SK-N-MC (cell line): ENCODE measurements at places on chromosomes 3 and 15.

GRCh38 chr3:55484191-55484689 lies 2.9 kb downstream of the WNT5A start:
- no peak for DNase-seq

GRCh38 chr3:129001101-129001805 lies at the start of gene EFCC1:
Gene EFCC1 (plus strand): TSS chr3:129001304. CDS start chr3:129001629, 325 bp downstream.
- DNase-seq = no peak

- DNase-seq = no peak
Observed at GRCh38 chr3:42110631-42111030, 19.5 kb downstream of the TRAK1 start.

DNA sequence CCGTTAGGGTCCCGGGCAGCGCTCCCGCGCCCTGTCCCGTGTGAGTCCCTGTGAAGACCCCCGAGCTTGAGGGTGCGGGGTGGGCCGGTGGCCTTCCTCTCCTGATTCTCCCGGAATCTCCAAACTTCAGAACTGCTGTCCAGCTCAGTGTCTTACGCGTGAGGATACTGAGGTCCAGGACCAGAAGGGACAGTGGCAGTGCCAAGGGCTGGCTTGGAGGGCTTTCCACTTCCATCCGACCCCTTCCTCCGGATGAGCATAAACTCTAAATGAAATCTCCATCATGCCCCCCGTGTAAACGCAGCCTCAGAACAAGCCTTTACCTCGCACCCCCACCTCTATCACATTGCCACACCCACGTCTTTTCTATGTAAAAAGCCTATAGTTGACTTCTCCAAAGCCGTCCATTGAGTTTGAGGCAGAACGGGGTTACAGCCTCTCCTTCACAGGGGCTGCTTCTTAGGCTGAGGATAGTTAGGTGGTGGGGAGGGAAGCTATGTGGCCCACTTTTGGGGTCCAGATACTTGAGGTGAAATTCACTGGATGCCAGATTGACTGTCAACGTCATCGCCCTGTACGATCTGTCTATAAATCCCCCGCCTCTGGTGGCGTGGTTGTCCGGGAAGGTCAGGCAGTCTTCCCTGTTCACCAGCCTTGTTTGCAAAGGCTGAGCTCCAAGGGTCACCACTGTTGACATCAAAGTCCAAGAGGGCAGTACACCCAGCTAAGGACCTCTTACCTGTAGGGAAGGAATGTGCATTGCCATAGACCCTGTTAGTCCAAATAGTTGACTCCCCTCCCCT lies 1.1 kb downstream of the EDEM1 start:
- DNase-seq = no peak

GRCh38 chr3:42037318-42037945 lies 53.7 kb upstream of the TRAK1 start:
- DNase-seq = no peak

GRCh38 chr15:51600114-51600513 lies 22.5 kb downstream of the DMXL2 start:
- no peak for DNase-seq

GRCh38 chr3:187836823-187837770 lies 91.8 kb upstream of the BCL6 start:
- DNase-seq = no peak

DNA sequence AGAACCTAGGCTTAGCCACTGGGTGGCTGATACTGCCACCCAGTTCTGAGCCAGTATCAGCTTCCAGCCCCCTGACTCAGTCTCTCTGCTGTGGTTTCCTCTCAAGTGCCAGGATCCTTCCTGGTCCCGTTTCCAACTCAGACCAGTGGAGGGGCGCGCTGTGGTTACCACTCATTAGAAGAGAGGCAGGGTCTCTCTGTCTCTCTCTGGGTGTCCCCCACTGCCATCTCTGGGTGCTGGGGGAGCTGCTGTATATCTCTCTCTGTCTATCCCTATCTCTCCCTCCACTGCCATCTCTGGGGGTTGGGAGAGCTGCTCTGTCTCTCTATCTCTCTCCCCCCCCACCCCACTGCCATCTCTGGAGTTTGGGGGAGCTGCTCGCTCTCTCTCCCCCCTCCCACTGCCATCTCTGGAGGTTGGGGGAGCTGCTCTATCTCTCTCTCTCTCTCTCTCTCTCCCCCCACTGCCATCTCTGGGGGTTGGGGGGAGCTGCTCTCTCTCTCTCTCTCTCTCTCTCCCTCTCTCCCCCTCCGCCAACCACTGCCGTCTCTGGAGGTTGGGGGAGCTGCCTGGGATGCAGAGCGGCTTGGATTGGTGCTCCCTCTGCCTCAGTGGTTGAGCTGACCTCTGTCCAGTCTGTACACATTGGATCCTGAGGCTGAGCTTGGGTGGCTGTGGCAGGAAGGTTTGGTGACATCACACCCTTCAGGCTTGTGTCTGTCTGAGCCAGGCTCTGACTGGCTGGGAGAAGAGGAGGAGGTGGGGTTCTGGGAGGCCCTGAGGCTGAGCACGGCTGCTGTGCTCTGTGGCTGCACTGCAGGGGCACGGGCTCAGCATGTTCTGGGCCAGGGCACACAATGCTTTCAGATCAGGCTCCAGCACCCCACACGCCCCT lies 98.9 kb downstream of the APBA2 start:
- no peak for DNase-seq
